ENCODE measurements at places on chromosomes 3 and 15. TPM values are rescaled to one million over a fixed set of nuclear protein-coding genes. Genes with fewer than 3 reads are reported as not detected.

DNA sequence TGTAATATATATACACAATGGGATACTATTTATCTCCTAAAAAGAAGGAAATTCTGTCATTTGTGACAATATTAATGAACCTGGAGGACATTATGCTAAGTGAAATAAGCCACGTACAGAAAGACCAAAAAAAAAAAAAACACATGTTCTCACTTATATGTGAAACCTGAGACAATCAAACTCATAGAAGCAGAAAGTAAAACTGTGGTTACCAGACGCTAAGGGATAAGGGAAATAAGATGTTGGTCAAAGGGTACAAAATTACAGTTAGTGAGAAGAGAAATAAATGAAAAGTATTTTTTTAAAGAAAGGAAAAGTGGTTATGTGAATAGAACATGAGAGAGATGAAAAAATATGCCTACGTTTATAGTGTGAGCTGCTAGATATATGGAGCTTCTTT, 101.1 kb downstream of the CPNE4 start:
- H3K27me3 ChIP-seq, result no peaks in the 10 kb centered on the region
- H3K36me3 ChIP-seq, result no peaks in the 10 kb centered on the region
- H3K4me3 ChIP-seq, result no peak overlapping the region
- no peaks in the 10 kb centered on the region for H3K4me1 ChIP-seq

The CCNL1 gene
- polyA plus RNA-seq, result 131 TPM

GRCh38 chr3:111519178-111519855, 22.7 kb upstream of the CD96 start:
- no peak overlapping the region for H3K27ac ChIP-seq
- no peaks in the 10 kb centered on the region for H3K36me3 ChIP-seq
- no peaks in the 10 kb centered on the region for H3K4me1 ChIP-seq
- H3K27me3 ChIP-seq, result no peaks in the 10 kb centered on the region
- H3K4me3 ChIP-seq, result no peak overlapping the region

DNA sequence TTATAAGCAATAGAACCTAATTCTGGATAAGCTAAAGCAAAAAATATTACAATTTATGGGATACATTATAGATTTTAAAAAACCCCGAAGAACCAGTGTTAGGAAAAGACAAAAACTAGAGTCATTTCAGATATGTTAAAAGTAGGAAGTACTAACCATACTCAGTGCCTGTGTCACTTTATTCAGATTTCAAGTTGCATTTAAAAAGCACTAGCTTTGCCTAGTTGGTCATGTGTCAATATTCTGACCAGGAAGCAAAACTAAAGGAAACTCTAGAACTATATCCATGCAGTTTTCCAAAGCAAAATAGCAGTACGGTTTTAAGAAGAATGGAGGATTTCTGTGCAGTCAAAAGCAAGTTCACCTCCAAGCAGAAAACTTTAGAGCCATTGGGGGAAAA, 88.4 kb downstream of the RAP2B start:
- no peaks in the 10 kb centered on the region for H3K36me3 ChIP-seq
- H3K4me1 ChIP-seq, result peaks cover 5% of the 10 kb centered on the region
- H3K27me3 ChIP-seq, result no peaks in the 10 kb centered on the region
- no peak overlapping the region for H3K27ac ChIP-seq

- H3K27me3 ChIP-seq, result no peaks in the 10 kb centered on the region
- no peak overlapping the region for H3K4me3 ChIP-seq
- no peaks in the 10 kb centered on the region for H3K36me3 ChIP-seq
Measured at GRCh38 chr15:39102431-39102830, 478.4 kb upstream of the THBS1 start.

Measured in SK-N-SH (cell line).